AG09309 (cell line): ENCODE measurements at places on chromosomes 12 and 14.

GRCh38 chr12:16385782-16386646, 38.6 kb downstream of the MGST1 start:
- DNase-seq: peak; percentile 3

- DNase-seq: no peak
Observed at GRCh38 chr14:20492486-20492885, 12.9 kb upstream of the RNASE10 start.

GRCh38 chr12:46357438-46358324, 14.9 kb downstream of the SLC38A2 start:
- peak; percentile 73 for DNase-seq

DNA sequence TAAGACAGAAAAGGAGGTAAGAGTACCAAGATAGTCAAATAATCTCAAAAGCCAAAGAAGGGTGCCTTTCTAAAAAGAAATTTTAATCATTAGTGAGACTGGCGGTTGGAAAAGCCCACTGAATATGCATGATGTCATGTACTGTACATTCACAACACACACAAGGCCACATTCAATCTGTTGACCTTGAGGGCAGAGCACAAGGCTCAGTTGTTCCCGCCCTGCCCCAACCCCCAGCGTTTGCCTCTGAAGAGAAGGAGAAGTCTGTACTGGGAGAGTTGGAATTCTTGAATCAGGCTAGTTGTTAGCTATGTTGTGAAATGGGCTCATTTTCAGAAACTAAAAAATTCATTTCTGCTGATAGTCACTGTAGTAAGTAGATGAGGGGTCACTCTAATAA, 50.2 kb upstream of the NID2 start:
- DNase-seq: no peak

- no peak for DNase-seq
Observed at GRCh38 chr12:19999805-20000138, 368.6 kb upstream of the PDE3A start.

- DNase-seq: peak; percentile 70
Observed at GRCh38 chr12:89461649-89462612, 62.7 kb downstream of the GALNT4 start.

GRCh38 chr12:50147281-50147680, 19.9 kb downstream of the CERS5 start:
- no peak for DNase-seq

GRCh38 chr12:96890331-96890730, 16.7 kb upstream of the NEDD1 start:
- DNase-seq: no peak

GRCh38 chr12:119128527-119128926, 50.2 kb upstream of the HSPB8 start:
- DNase-seq: no peak

- no peak for DNase-seq
Observed at GRCh38 chr12:124440841-124441381, 126.5 kb downstream of the NCOR2 start.

GRCh38 chr12:32273712-32274111, 125.6 kb upstream of the FGD4 start:
- DNase-seq: no peak

GRCh38 chr12:117034701-117035151, 64.5 kb downstream of the TESC start:
- no peak for DNase-seq

DNA sequence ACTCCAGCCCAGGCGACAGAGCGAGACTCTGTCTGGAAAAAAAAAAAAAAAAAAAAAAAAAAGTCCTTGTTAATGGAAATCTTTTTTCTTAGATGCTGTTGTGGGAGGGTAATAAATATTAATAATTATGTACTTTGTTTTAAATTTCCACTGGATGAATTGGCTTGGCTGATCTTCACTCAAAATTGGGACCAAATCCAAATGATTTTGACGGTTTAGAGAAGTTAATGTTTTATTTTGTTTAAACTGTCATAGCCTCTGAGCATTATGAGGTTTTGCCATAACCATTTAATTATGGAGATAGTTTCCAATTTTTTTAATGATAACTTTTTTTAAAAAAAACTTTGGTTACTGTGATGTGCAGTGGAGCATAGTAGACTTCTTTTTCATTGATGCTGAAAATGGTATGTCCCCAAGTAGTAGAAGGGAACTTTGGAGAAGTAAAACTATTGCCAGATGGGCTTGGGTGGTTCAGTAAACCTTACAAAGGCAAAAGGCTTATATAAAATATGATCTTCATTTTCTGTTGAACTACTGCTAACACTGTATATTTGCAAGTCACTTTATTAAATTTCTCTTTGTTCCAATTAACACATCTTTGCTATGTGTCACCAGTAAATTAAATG, 3.9 kb upstream of the PMCH start:
- no peak for DNase-seq

GRCh38 chr14:68160779-68161546, 341.4 kb downstream of the RAD51B start:
- no peak for DNase-seq

GRCh38 chr14:58152014-58152857, at the start of gene ARMH4:
Gene ARMH4, minus strand, starts transcription at chr14:58152213. Its CDS starts 12,855 bp downstream, at chr14:58139358.
- peak; percentile 46 for DNase-seq
